Pancreas (tissue), 10 donors: ENCODE measurements at places on chromosomes 2 and 18. TPM values are rescaled to one million over a fixed set of nuclear protein-coding genes. Genes with fewer than 3 reads are reported as not detected.

DNA sequence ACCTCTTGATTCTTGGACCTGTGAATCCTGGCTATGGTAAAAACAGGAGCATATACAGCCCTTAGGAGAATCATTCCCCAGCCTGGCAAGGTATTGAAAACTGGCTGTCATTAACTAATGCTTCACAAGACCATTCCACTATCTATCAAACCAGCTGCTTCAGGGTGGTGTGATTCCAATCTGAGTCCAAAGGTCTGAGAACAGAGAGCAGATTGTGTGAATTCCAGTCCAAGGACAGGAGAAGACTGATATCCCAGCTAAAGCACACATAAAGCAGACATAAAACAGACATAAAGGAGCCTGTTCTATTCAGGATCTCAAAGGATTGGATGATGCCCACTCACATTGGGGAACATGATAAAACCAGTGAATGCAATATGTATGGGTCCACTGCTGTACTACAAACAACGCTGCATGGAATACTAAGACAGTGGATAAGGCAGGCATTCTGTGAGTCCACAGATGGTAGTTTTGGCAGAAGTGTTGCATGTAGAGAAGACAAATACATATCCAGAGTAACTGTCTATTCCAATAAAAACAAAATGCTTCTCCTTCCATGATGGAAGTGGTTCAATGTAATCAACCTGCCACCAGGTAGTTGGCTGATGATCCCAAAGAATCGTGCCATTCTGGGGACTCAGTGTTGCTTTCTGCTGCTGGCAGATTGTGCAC lies 363.9 kb downstream of the KCNJ3 start:
- no peak for DNase-seq
- H3K4me1 ChIP-seq, result no peaks in the 10 kb centered on the region
- no peaks in the 10 kb centered on the region for H3K27me3 ChIP-seq
- no peak overlapping the region for H3K27ac ChIP-seq
- H3K4me3 ChIP-seq, result no peak overlapping the region

- no peak overlapping the region for H3K27ac ChIP-seq
- peaks cover 4% of the 10 kb centered on the region for H3K4me1 ChIP-seq
- no peaks in the 10 kb centered on the region for H3K27me3 ChIP-seq
- DNase-seq, result no peak
- no peak overlapping the region for H3K4me3 ChIP-seq
Observed at GRCh38 chr2:144431392-144431783, 88.5 kb downstream of the ZEB2 start.

- no peaks in the 10 kb centered on the region for H3K27me3 ChIP-seq
- no peak overlapping the region for H3K27ac ChIP-seq
- DNase-seq, result no peak
- peaks cover 2% of the 10 kb centered on the region for H3K36me3 ChIP-seq
- no peak overlapping the region for H3K4me3 ChIP-seq
- H3K4me1 ChIP-seq, result no peaks in the 10 kb centered on the region
Observed at GRCh38 chr2:208234786-208235185, 20.1 kb downstream of the IDH1 start.

GRCh38 chr2:237628247-237629187 lies 1.1 kb downstream of the LRRFIP1 start:
- H3K27ac ChIP-seq, result no peak overlapping the region
- H3K27me3 ChIP-seq, result no peaks in the 10 kb centered on the region
- peak overlapping the region; percentile 75 for H3K4me3 ChIP-seq
- peak; percentile 28 for DNase-seq

DNA sequence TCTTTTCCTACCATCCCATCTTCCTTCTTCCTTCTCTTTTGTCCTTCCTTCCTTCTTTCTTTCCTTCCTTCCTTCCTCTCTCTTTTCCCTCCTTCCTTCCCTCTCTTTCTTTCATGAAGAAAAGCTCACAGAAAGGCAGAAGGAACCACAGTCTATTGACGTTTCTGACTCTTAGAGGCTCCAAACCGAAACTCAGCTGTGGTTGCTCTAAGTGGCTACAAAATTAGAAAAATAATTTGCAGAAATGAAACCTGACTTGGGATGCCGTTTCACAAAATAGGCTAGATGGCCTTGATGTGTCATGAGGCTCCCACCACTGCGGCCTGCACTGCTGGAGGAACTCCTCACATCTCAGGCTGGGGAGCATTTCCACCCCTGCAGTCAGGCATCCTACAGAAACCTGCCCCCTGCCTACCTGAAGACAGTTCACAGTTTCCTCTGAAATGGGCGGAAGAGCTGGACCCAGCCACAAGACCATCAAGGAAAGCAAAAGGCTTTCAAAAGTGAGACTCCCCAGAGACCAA lies 165.6 kb downstream of the SMAD7 start:
- no peak for DNase-seq
- H3K4me3 ChIP-seq, result no peak overlapping the region
- peaks cover 15% of the 10 kb centered on the region for H3K4me1 ChIP-seq
- no peaks in the 10 kb centered on the region for H3K27me3 ChIP-seq
- H3K36me3 ChIP-seq, result no peaks in the 10 kb centered on the region

DNA sequence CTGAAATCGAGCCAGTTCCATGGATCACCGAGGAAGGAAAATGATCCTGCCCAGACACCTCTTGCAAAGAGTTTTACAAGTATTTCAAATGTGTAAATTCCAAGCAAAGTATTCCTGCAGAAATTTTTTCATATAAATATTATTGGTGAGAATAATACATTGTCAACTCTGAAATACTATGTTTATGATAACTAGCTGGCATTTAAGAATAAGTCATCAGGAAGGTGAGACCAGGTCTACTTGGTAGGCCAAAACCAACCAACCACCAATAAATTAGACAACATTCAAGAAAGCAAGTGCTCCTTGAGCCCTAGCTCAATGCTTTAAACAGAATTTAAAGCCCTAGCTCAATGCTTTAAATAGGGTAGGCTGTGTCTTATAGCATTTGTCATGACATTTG lies 21.7 kb downstream of the SCN7A start:
- H3K4me3 ChIP-seq, result no peak overlapping the region
- H3K27ac ChIP-seq, result no peak overlapping the region
- H3K36me3 ChIP-seq, result no peaks in the 10 kb centered on the region
- DNase-seq, result no peak
- no peaks in the 10 kb centered on the region for H3K4me1 ChIP-seq

DNA sequence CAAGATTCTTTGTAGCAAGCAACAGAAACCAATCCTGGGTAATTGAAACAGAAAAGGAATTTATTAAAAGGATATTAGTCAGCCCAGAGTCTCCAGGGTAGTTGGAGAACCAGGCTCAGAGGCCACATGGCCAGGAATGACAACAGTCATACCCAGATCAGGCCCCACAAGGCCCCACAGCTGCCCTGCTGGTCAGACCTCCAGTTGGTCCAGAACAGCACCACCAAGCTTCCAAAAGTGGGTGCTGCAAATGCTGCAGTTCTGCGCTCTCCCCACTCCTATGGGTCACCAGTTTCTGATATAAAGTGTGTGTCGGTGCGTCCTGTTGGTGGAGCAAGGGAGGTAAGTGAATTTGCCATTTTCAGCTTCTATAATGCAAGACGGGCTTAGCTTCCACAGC lies 29.9 kb downstream of the KLHL29 start:
- no peaks in the 10 kb centered on the region for H3K27me3 ChIP-seq
- no peaks in the 10 kb centered on the region for H3K4me1 ChIP-seq
- H3K27ac ChIP-seq, result no peak overlapping the region
- no peaks in the 10 kb centered on the region for H3K36me3 ChIP-seq
- no peak overlapping the region for H3K4me3 ChIP-seq

GRCh38 chr2:129275706-129276105 lies 703.8 kb upstream of the RAB6C start:
- H3K36me3 ChIP-seq, result no peaks in the 10 kb centered on the region
- no peaks in the 10 kb centered on the region for H3K27me3 ChIP-seq
- DNase-seq, result no peak
- no peaks in the 10 kb centered on the region for H3K4me1 ChIP-seq
- no peak overlapping the region for H3K4me3 ChIP-seq
- H3K27ac ChIP-seq, result no peak overlapping the region

DNA sequence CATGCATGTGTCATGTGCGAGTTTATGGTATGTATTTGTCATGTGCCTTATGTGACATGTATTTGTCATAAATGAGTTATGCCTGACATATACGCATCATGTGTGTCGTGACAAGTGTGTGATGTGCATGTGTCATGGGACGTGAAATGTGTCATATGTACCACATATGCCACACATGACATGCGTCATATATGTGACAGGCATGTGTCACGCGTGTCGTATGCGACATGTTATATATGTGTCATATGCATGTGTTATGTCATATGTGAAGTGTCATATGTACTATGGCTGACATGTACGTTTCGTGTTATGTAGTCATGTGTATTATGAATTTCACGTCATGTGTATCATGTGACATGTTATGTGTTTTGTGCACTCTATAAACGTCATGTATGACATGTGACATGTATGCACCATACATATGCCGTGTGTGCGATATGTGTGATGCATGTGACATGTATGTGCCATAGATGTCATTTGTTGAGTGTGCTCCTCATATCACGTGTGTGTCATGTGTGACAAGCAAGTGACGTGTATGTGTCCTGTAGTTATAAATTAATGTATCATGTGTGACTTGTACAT lies 2152.3 kb upstream of the PIK3C3 start:
- H3K4me1 ChIP-seq, result no peaks in the 10 kb centered on the region
- H3K27ac ChIP-seq, result no peak overlapping the region
- H3K36me3 ChIP-seq, result no peaks in the 10 kb centered on the region
- H3K4me3 ChIP-seq, result no peak overlapping the region

- H3K27ac ChIP-seq, result no peak overlapping the region
- H3K4me3 ChIP-seq, result no peak overlapping the region
- no peak for DNase-seq
- no peaks in the 10 kb centered on the region for H3K4me1 ChIP-seq
- no peaks in the 10 kb centered on the region for H3K27me3 ChIP-seq
- H3K36me3 ChIP-seq, result no peaks in the 10 kb centered on the region
Observed at GRCh38 chr18:60649842-60650536, 277.4 kb upstream of the MC4R start.

DNA sequence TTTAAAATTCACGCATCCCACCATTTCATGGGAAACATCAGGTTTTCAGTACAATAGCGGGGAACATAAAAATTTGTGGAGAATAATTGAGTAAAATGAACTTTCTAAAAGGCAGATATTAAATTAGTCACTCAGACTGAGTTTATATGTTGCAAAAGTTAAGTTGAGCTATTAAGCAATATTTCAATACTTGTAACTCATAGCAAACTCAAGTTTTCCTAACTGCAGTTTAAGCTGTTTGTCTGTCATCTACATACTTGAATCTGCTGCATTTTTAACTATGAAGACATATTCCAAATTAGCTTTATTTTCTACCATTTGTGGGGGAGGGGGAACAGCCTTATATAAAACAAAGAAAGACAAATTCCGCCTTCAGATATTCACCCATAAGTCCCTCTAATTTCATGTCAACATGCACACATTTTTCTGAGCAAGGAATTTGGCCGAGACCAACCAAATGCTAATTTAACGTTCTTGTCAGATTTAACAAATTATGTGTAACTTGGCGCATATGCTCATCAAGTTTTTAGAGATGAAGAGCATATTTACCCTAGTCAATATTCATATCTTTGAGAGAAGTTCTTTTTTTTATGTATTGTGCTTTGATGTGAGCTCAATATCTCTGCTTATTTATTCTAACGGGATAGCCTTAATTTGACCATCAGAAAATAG lies 462.9 kb downstream of the TXNL1 start:
- H3K4me1 ChIP-seq, result no peaks in the 10 kb centered on the region
- H3K27ac ChIP-seq, result no peak overlapping the region
- no peak overlapping the region for H3K4me3 ChIP-seq

DNA sequence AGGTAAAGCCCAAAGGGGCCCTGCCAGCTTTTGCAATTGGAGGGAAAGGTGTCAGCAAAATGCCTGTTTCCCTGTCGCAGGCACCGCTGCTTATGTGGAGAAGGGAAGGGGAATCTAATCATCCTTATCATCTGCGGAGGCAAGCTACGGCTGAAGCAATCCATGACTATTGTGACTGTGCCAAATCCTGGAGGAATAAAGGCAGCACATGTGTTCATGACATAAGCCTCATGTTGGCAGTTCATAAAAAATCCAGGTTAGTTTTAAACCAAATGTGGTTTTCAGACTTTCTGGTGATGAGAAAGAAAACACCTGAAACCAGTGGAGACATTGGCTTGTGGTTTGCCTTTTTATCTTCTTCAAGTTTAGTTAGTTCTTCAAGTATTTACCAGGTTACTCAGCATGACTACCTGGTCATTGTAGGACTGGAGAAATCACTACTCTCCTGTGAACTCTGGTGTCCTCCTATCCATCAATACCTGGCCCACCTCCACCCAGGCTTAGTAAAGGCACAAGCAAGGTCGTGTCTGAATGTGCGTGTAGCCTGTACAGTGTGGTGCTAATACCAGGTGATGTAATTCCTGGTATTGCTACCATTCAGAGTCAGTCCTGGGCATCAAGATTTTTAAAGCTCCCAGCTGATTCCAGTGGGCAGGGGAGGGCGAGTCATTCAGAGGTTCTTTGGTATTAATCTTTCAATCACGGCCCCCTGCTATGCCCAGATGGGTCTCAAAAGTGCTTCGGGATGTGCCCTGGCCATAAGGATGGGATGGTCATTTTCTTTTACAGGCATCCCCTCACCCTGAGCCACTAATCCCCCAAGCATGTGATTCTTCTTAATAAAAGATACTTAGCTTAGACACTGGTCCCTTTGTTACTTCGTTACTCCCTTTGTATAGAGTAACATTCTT lies 96.8 kb downstream of the TGFA start:
- H3K4me3 ChIP-seq, result no peak overlapping the region
- H3K27ac ChIP-seq, result no peak overlapping the region
- peak; percentile 37 for DNase-seq
- peaks cover 8% of the 10 kb centered on the region for H3K4me1 ChIP-seq
- no peaks in the 10 kb centered on the region for H3K27me3 ChIP-seq

- H3K4me3 ChIP-seq, result no peak overlapping the region
- peaks cover 5% of the 10 kb centered on the region for H3K4me1 ChIP-seq
- no peak for DNase-seq
- no peaks in the 10 kb centered on the region for H3K36me3 ChIP-seq
Observed at GRCh38 chr2:231348704-231349373, 46.7 kb upstream of the B3GNT7 start.

GRCh38 chr18:51278045-51278649 lies 80.7 kb upstream of the MEX3C start:
- no peaks in the 10 kb centered on the region for H3K27me3 ChIP-seq
- H3K4me3 ChIP-seq, result no peak overlapping the region
- H3K27ac ChIP-seq, result no peak overlapping the region
- H3K4me1 ChIP-seq, result no peaks in the 10 kb centered on the region

GRCh38 chr2:23241611-23242245 lies 143.3 kb upstream of the KLHL29 start:
- H3K27me3 ChIP-seq, result no peaks in the 10 kb centered on the region
- no peak overlapping the region for H3K4me3 ChIP-seq
- H3K27ac ChIP-seq, result no peak overlapping the region
- no peak for DNase-seq
- no peaks in the 10 kb centered on the region for H3K4me1 ChIP-seq

- H3K27ac ChIP-seq, result no peak overlapping the region
- no peak overlapping the region for H3K4me3 ChIP-seq
- H3K36me3 ChIP-seq, result no peaks in the 10 kb centered on the region
- no peaks in the 10 kb centered on the region for H3K4me1 ChIP-seq
- no peak for DNase-seq
- H3K27me3 ChIP-seq, result no peaks in the 10 kb centered on the region
Observed at GRCh38 chr18:10113121-10114022, 199.6 kb downstream of the VAPA start.

GRCh38 chr2:222582928-222583327 lies 73.0 kb downstream of the FARSB start:
- H3K4me1 ChIP-seq, result no peaks in the 10 kb centered on the region
- no peaks in the 10 kb centered on the region for H3K27me3 ChIP-seq
- no peaks in the 10 kb centered on the region for H3K36me3 ChIP-seq
- no peak overlapping the region for H3K4me3 ChIP-seq

CNGA3 gene
- 0.16 TPM for total RNA-seq

CD226 gene
- 1.1 TPM for total RNA-seq

ITM2C gene
- 68.7 TPM for total RNA-seq

SUCLG1 gene
- 42.3 TPM for total RNA-seq
